ENCODE measurements at places on chromosomes 5 and 9.
A peak's percentile ranks its signal among the peaks of the same experiment; 100 is the strongest.

DNA sequence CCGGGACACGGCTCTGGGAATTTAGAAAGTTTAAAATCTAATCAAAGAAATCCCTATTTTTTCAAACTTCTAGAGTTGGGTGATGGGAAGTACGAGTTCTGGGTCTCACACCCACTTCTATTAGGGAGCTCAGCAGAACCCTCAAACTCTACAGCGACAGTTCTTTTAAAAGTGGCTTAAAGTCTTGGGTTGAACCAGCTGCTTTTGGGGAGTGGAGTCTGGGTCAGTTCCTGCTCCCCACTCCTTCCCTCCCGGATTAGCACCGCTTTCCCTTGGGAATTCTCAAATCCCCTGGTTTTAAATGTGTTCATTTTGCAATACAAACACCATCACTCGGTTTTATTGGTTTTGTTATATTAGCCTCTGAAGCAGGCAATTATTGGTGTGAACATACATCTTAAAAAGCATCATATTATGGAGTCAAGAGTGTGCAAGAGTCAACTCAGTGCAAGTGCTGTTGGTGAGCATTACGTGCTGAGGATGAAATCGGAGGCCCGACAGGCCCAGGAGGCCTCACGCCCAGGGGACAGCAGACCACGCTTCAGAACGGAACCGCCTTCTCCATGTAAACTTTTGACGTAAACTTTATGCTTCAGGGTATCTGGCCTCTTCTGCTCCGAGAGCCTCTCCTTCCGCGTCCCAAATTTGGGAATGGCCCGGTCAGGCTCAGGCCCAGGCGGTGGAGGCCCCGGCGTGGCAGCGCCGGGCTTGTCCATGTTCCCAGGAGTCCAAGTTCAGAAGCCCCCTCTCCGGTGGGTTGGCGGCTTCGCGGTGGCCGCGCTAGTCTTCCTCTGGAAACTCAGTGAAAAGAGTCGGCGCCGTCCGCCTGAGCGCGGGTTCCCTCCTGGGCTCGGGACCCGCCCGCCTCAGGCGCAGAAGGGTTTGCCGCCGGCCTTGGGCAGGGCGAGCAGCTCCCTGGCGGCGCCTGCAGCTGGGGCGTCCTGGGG, 5.3 kb downstream of the IRX4 start:
- DNase-seq, result no peak

- DNase-seq, result peak; percentile 98
These were observed 220.8 kb upstream of the RFX3 start for GRCh38 chr9:3746296-3747275.

- DNase-seq, result no peak
These were observed 19.1 kb downstream of the CNTFR start for GRCh38 chr9:34570376-34570775.

DNA sequence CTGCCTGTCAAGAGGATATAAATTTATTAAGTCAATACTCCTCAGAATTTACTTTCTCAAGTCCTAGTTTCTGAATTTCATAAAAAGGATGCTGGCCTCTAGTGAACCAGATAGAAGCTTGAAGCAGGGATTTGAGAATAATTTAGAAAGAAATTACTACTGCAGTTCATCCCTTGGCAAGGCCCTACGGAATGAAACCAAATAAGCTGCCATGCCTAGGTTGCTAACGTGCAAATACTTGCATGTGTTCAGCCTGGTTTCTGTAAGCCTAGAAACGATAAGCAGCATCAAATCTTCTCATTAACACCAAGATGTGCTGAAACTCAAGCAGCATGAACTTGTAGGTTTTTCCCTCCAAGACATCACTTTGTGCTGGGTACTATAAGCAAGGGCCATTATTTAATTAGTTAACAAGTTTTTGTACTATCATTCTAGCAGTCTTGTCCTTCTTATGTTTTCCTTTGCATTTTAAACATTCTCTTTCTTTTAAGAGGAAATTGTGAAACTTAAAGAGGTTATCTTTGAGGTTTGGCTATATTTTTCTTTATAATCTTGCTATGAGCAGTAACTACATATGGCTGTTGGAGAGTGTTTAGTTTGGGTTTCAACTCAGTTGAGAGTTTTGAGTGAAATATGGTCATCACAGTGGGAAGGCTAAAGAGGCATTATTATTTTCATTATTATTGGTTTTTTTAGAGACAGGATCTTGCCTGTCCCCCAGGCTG, 71.8 kb downstream of the ADAMTSL1 start:
- DNase-seq, result no peak

DNA sequence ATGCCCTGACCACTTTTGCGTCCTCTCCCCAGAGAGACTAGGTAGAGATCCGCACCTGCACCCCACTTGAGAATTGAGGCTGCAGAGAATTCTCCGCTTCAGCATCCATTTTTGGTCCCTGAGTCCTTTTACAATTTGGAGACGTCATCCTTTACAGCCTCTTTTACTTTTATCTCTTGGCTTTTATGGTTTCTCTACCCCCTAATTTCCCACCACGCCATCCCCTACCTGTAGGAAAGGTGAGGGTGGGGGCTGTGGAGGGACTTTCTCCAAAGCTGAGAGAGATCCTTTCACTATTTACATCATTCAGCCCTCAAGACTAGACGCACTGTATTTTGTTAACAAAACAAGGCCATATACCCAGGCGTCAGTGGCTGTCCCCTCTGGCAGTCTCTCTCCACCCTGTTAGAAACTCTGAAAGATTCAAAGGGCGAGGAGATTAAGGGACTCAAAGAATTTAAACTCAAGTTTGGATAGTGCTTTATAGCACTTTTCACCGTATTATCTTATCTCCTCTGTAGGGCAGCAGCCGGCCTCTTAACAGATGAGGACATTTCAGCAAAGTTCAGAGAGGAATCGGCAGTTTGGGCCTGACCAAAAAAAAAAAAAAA, 1.7 kb downstream of the MSX2 start:
- no peak for DNase-seq
